Spleen (tissue), 13 donors: ENCODE measurements at places on chromosomes 5 and 9.

GRCh38 chr5:17761326-17761725 is 127.1 kb downstream of the TAF11L14 start:
- DNase-seq = no peak

DNA sequence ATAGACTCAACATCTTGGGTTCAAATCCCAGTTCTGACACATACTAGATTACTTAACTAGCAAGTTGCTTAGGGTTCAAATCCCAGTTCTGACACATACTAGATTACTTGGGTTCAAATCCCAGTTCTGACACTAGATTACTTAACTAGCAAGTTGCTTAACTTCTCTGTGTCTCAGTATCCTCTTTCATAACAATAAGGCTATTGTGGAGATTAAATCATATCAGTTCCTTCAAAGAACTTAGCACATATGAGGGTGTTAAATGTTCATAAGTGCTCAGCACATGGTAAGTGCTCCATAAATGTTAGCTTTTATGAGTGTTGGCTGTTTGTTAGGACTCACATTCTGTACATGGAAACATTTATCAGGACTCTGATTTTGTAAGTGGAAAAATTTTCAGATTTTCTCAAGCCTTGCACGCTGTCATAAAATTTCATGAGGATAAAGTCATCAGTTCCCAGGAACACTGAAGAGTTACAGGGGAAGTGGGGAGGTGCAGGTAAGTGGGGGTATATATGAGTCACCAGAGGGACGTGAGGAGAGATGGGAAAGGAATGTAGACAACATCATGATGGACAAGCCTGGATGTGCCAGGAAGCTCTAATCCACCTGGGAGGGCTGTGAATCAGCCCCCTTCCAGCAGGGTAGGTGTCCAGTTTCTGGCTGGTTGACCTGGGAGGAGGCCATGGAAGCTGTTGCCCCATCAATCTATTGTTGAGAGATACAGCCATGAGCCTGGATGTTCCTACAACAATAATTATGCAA is 532.2 kb upstream of the WWC1 start:
- DNase-seq = no peak

GRCh38 chr5:6775571-6775970 is 62.3 kb downstream of the TENT4A start:
- DNase-seq = no peak

DNA sequence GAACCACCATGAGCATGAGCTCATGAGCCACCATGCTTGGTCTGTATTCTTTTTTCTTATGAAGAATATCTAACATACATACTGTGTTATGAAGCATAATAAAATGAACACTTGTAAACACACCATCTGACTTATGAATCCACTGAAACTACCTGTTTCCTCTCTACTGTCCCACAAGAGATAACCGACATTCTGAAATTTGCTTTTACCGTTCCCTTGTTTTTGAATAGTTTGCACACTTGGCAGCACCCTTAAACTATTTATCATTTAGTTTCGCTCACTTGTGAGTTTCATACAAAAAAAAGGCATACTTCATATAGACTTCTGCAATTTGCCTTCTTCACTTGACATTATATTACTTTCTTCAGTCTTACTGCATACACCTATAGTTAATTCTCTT is 8.9 kb downstream of the LARS1 start:
- DNase-seq = no peak

DNA sequence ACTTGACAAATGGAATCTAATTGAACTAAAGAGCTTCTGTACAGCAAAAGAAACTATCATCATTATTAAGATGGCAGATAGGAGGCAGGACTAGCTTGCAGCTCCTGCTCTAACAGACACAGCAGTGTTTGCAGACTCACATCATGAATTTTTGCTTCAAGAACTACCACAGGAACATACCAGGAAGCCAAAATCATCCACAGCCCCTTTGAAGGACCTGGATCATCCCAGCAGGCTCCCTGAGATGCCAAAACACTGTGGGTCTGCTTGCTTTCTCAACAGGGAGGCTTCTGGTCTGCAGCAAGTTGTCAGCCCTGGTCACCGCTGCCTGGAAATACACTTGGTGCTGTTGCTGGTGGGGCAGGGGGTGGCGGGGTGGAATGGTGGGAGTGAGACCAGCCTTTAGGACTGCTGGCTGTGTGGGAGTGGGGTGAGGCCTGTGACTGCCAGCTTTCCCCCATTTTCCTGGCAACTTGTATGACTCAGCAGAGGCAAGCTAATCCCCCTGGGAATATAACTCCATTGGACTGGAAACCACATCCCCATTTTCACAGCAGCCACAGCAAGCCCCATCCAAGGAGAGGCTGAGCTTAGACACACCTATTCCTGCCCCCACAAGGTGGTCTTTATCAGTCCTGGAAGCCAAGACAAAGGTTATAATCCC is 533.8 kb upstream of the CYLC2 start:
- no peak for DNase-seq

- peak; percentile 87 for DNase-seq
Observed at GRCh38 chr9:129414377-129414992, 206.4 kb downstream of the C9orf50 start.
